Thoracic aorta (tissue), 2 donors: ENCODE measurements at places on chromosomes 5 and 9. TPM values are rescaled to one million over a fixed set of nuclear protein-coding genes. Genes with fewer than 3 reads are reported as not detected.

ECM2 gene
- 78.7 TPM for total RNA-seq

DNA sequence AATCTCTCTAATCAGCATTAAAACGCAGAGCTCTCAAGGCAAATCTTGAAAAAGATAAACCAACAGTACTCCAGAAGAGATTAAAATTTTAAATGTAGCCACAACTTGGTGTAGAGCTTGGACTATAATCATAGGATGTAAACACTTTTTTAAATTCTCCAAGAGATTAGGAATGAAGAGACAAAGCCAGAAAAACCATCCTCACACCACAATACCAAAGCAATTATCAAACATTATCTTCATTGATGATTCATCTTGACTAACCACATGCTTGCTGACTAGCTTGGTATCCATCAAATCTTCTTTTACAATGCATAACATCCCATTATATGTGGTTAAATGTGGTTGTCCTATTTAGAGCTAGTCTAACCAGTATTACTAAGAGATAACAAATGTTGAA is 815.1 kb downstream of the TLE1 start:
- H3K36me3 ChIP-seq, result no peaks in the 10 kb centered on the region
- H3K4me1 ChIP-seq, result no peaks in the 10 kb centered on the region
- DNase-seq, result no peak

GRCh38 chr9:134243778-134244467 is 79.6 kb upstream of the RNU6ATAC start:
- no peak overlapping the region for H3K27ac ChIP-seq
- H3K36me3 ChIP-seq, result no peaks in the 10 kb centered on the region
- no peak for DNase-seq
- H3K27me3 ChIP-seq, result no peaks in the 10 kb centered on the region
- H3K4me3 ChIP-seq, result no peak overlapping the region

- no peaks in the 10 kb centered on the region for H3K36me3 ChIP-seq
- no peak for DNase-seq
- no peak overlapping the region for H3K4me3 ChIP-seq
- H3K27me3 ChIP-seq, result no peaks in the 10 kb centered on the region
Observed at GRCh38 chr9:5529683-5530221, 19.4 kb downstream of the PDCD1LG2 start.

TCF7 gene
- total RNA-seq, result 0.54 TPM

DNA sequence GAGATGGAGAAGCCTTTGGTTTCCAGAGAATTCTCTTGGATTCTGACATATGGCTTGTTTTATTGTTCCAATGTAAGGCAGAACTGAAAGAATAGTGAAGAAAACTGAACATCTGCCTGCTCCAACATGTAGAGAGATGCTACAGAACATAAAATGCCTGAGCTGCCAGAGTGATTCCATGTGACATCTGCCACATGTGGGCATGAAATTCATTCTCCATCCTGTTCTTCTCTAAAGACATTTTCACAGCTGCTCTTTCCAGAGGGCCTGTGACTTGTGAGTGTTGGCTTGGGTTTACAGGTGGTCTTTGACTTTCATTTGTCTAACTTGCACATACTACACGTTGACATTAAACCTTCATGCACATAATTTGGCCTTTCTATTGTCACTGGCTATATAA is 33.7 kb upstream of the TXN start:
- H3K4me1 ChIP-seq, result no peaks in the 10 kb centered on the region
- no peaks in the 10 kb centered on the region for H3K27me3 ChIP-seq
- DNase-seq, result no peak
- H3K4me3 ChIP-seq, result no peak overlapping the region
- H3K36me3 ChIP-seq, result no peaks in the 10 kb centered on the region

DNA sequence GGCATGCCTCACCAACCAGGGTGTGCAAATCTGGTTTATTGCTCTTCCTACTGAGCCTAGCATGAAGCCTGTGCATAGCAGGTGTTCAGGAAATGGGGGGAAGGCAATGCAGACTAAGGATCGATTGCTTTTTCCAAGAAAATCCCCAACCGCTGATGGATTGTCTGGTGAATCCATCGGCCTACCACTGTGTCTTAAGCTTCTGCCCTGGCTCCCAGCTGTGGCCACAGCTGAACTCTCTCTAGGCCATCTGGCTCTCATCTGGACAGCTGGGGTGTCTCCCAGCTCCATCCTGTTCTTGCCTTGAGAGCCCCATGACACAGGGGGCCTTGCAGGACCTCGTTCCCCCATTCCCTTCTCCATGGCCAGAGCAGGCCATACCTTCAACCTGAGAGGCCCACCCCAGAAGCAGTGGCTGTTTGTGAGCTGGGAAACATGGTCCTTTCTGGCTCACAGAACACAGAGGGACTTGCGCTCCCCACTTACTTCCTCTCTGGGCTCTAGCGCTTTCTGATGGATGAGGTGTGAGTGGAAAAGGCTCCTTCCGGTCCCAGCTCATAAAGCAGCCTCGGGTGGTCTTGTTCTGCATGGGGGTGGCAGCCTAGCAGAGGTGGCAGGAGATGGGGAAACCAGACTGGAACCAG is 41.8 kb downstream of the COL27A1 start:
- no peak overlapping the region for H3K4me3 ChIP-seq
- DNase-seq, result no peak
- H3K27me3 ChIP-seq, result no peaks in the 10 kb centered on the region

DNA sequence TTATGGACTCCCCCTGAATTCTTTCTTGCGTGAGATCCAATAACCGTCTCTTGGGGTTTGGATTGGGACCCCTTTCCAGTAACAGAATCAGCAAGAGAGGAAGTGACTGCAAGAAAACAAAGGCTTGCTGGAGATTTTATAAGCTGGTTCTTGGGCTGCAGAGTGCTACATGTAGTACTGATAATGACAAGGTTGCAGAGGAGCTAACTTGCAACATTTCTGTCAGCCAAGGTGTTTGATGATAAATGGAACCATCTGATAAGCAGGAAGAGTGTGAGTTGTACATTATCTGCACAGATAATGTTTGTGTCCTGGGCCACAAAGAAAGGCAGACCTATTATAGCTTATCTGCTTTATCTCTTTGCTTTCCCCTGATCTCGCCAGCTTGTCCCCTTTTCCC is 37.1 kb downstream of the DNAJB5 start:
- H3K4me1 ChIP-seq, result no peaks in the 10 kb centered on the region
- no peaks in the 10 kb centered on the region for H3K27me3 ChIP-seq
- peaks cover 15% of the 10 kb centered on the region for H3K36me3 ChIP-seq
- H3K4me3 ChIP-seq, result no peak overlapping the region

GRCh38 chr5:72015103-72015548 is 92.1 kb upstream of the MAP1B start:
- no peaks in the 10 kb centered on the region for H3K27me3 ChIP-seq
- no peaks in the 10 kb centered on the region for H3K4me1 ChIP-seq
- no peaks in the 10 kb centered on the region for H3K36me3 ChIP-seq
- no peak for DNase-seq
- no peak overlapping the region for H3K4me3 ChIP-seq

BDP1 gene
- 29.2 TPM for total RNA-seq

GRCh38 chr9:136507221-136507991 is 24.6 kb upstream of the SEC16A start:
- no peak overlapping the region for H3K27ac ChIP-seq
- no peak overlapping the region for H3K4me3 ChIP-seq
- H3K27me3 ChIP-seq, result no peaks in the 10 kb centered on the region
- DNase-seq, result no peak
- H3K36me3 ChIP-seq, result peaks cover 73% of the 10 kb centered on the region

- no peaks in the 10 kb centered on the region for H3K27me3 ChIP-seq
- peaks cover 4% of the 10 kb centered on the region for H3K4me1 ChIP-seq
- H3K27ac ChIP-seq, result no peak overlapping the region
- no peak overlapping the region for H3K4me3 ChIP-seq
Observed at GRCh38 chr9:133278161-133279114, 3.4 kb upstream of the ABO start.

- no peaks in the 10 kb centered on the region for H3K36me3 ChIP-seq
- no peak for DNase-seq
- H3K27ac ChIP-seq, result no peak overlapping the region
- H3K27me3 ChIP-seq, result no peaks in the 10 kb centered on the region
Observed at GRCh38 chr5:110050640-110051345, 361.1 kb downstream of the MAN2A1 start.

GRCh38 chr5:36662291-36662851 is 56.0 kb downstream of the SLC1A3 start:
- H3K4me3 ChIP-seq, result no peak overlapping the region
- no peak overlapping the region for H3K27ac ChIP-seq
- H3K27me3 ChIP-seq, result no peaks in the 10 kb centered on the region
- no peak for DNase-seq

DNA sequence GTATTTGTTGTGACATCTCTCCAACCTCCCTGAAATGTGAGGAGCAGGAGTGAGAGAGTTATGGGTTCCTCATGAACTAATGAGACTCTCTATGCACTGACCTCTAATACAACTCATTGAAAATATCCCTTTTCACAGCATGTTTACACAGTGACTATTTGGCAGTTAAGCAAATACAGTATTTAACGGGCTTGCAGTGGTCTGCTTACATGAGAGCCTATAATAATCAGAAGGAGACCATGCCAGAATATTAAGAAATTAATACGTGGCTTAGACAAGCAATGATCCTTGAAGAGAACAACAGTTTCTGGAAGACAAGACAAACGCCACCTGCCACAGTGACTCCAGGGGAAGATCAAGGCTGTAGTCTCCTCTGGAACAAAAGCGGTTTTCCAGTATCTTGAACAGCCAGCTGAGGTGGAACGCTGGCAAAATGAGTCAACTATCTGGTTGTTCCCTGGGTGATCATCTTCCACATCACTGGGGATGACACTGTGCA is 424.5 kb downstream of the DMAC1 start:
- H3K4me3 ChIP-seq, result no peak overlapping the region
- no peak overlapping the region for H3K27ac ChIP-seq
- no peaks in the 10 kb centered on the region for H3K4me1 ChIP-seq
- no peaks in the 10 kb centered on the region for H3K27me3 ChIP-seq
- H3K36me3 ChIP-seq, result no peaks in the 10 kb centered on the region

SPATA31C1 gene
- total RNA-seq, result not detected

DNA sequence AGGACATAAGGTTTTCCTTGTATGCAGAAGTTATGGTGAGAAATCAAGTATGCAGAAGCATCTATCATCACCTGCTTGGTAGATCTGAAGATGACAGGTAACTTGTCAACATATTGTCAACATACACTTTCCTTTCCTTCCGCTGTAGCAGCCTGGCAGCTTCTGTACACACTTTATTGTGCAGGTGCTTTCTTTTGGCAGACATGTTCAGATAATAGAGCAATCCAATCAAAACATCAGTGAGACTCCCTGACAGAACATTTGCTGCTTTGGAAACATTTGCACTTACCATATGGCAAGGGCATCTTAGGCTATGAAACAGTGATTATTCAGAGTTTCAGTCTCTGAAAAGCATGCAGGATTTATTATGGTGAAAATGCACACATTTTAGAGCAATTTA is 161.1 kb upstream of the CDH12 start:
- H3K27ac ChIP-seq, result no peak overlapping the region
- no peak overlapping the region for H3K4me3 ChIP-seq
- no peaks in the 10 kb centered on the region for H3K27me3 ChIP-seq
- no peak for DNase-seq
- no peaks in the 10 kb centered on the region for H3K4me1 ChIP-seq

- H3K4me1 ChIP-seq, result no peaks in the 10 kb centered on the region
- no peak overlapping the region for H3K4me3 ChIP-seq
- no peak for DNase-seq
Observed at GRCh38 chr9:76203373-76203772, 190.9 kb downstream of the RFK start.

KIF24 gene
- 1.1 TPM for total RNA-seq

UBTD2 gene
- 16.1 TPM for total RNA-seq

GRCh38 chr9:78786794-78787193 is 489.9 kb downstream of the PSAT1 start:
- no peak overlapping the region for H3K4me3 ChIP-seq
- H3K27ac ChIP-seq, result no peak overlapping the region
- no peak for DNase-seq

SPACA9 gene
- 8.1 TPM for total RNA-seq

DNA sequence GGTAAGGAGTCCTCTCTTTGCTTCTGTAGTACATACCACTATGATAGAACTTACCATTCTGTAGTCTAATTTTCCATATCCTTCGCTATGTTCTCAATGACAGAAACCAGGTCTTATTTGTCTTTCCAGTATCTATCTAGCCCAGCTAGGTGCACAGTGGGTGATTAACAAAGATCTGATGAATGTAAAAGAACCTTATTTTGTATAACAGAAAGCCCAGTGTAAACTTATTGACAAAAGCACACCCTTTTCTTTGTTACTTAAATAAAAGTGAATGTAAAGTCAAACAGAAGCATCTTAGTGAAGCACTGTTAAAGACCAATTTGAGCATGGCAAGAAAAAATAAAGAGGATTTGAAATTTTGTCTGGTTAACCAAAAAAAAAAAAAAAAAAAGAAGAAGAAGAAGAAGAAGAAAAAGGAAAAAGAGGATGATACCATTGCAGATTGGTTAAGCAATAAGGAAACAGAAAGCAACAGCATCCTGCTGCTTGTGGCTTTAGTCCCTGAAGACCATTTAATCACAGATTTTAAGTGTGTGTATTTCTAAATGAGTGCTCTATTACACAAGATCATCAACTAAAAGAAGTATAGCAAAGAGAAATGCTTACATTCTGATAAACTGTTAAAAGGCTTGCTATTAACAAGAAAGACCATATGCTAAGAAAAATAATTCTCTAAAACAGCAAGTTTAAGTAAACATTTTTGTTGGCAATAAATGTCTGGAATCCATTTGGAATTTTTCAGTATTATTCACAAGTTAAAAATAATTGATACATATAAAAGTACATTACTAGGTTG is 21.2 kb downstream of the MEGF9 start:
- H3K36me3 ChIP-seq, result no peaks in the 10 kb centered on the region
- no peaks in the 10 kb centered on the region for H3K27me3 ChIP-seq
- DNase-seq, result no peak
- H3K27ac ChIP-seq, result no peak overlapping the region
- peaks cover 45% of the 10 kb centered on the region for H3K4me1 ChIP-seq
- no peak overlapping the region for H3K4me3 ChIP-seq

GRCh38 chr9:120924698-120925534 is 1.7 kb downstream of the TRAF1 start:
- H3K36me3 ChIP-seq, result no peaks in the 10 kb centered on the region
- peak overlapping the region; percentile 96 for H3K27ac ChIP-seq
- peak overlapping the region; percentile 61 for H3K4me3 ChIP-seq
- DNase-seq, result no peak

GRCh38 chr9:84893419-84894128 is 224.0 kb downstream of the NTRK2 start:
- no peak overlapping the region for H3K27ac ChIP-seq
- H3K4me1 ChIP-seq, result no peaks in the 10 kb centered on the region
- no peaks in the 10 kb centered on the region for H3K27me3 ChIP-seq
- no peak overlapping the region for H3K4me3 ChIP-seq

- no peak overlapping the region for H3K27ac ChIP-seq
- H3K36me3 ChIP-seq, result no peaks in the 10 kb centered on the region
- H3K4me1 ChIP-seq, result peaks cover 73% of the 10 kb centered on the region
- H3K27me3 ChIP-seq, result no peaks in the 10 kb centered on the region
- no peak overlapping the region for H3K4me3 ChIP-seq
Observed at GRCh38 chr9:124290053-124290591, 32.4 kb downstream of the NEK6 start.
